Fibroblast of skin of right biceps (primary cell): ENCODE measurements at places on chromosomes 1 and 21.

GRCh38 chr1:118097622-118098348, 87.2 kb downstream of the SPAG17 start:
- peak; percentile 80 for DNase-seq

DNA sequence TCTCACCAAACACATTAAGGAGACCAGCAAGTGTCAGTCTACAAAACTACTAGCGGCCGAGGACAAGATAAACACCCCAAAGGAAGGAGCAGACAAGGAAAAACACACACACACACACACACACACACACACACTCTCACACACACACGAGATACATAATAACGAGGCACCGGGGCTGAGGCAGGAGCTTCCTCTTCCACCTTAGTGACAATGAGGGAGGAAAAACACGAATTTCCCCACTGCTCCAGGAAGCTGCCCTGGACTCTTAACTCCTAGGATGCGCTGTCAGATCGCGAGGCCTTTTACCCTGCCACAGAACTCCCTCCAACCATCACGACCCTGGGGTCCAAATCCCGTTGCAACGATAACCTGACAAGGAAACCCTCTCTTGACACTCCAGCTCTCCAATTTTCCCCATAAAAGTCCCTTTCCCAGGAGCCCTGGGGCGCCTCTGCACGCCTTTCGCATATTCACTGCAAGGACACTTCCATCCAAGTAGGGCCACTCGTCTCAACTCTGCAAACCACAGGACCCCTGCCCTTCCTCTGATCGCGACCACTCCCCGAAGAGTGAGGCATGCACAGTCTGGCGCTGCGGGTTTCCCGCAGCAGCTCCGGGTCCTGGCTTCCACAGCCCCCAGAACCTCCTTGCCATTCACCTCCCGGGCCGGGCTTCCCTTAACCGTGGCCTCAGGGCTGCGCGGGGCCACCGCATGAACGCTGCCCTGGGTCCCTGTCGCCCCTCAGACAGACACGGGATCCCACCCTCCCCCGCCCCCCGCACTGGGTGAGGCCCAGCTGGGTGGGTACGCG, 581 bp downstream of the ETV3 start:
- DNase-seq: peak; percentile 21

GRCh38 chr1:246506674-246507481, at the start of gene SMYD3:
Gene SMYD3 (minus strand): TSS chr1:246507279.
- peak; percentile 80 for DNase-seq

GRCh38 chr1:12473596-12474362, 144.2 kb downstream of the DHRS3 start:
- DNase-seq: peak; percentile 76

GRCh38 chr1:93595743-93596142, 85.9 kb downstream of the BCAR3 start:
- DNase-seq: peak; percentile 61

- DNase-seq: no peak
Measured at GRCh38 chr1:17520041-17520440, 19.5 kb upstream of the ARHGEF10L start.
